Liver (tissue), 10 donors: ENCODE measurements at places on chromosomes 1 and 21. TPM values are rescaled to one million over a fixed set of nuclear protein-coding genes. Genes with fewer than 3 reads are reported as not detected.

DNA sequence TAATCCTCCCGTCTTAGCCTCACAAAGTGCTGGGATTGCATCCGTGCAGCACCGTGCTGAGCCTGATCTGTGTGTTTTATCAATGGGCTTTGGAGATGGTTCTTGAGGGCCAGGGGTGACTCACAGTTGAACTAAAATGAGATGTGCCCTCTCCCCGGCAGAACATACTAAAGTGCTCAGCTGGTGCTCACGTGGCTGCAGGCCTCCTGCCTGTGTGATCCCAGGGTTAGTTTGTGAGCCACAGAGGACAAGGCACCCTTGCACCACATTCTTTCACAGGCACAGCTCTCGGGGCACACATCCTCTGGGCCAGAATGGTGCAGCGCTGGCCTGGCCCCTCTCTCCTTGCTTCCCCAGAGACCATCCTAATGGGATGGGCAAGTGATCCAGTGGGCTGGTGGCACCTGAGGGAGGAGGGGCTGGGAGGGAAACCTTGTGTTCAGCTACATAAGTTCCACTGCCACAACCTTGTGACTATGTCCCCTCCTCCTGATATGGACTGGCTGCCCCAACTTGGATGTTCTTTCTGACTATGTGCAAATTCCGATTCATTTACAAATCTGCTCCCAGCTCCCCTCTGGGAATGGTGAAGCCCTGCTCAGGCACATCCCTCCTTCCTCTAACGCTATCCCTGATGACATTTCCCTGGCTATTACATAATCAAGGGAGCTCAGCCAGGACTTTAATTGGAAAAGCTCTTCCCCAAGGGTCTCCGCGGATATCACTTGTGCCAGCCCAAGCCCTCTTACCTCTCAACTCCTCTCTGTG, 197.0 kb upstream of the EDN2 start:
- H3K27ac ChIP-seq = no peak overlapping the region
- H3K36me3 ChIP-seq = no peaks in the 10 kb centered on the region
- H3K4me1 ChIP-seq = no peaks in the 10 kb centered on the region
- no peaks in the 10 kb centered on the region for H3K27me3 ChIP-seq
- DNase-seq = no peak

DNA sequence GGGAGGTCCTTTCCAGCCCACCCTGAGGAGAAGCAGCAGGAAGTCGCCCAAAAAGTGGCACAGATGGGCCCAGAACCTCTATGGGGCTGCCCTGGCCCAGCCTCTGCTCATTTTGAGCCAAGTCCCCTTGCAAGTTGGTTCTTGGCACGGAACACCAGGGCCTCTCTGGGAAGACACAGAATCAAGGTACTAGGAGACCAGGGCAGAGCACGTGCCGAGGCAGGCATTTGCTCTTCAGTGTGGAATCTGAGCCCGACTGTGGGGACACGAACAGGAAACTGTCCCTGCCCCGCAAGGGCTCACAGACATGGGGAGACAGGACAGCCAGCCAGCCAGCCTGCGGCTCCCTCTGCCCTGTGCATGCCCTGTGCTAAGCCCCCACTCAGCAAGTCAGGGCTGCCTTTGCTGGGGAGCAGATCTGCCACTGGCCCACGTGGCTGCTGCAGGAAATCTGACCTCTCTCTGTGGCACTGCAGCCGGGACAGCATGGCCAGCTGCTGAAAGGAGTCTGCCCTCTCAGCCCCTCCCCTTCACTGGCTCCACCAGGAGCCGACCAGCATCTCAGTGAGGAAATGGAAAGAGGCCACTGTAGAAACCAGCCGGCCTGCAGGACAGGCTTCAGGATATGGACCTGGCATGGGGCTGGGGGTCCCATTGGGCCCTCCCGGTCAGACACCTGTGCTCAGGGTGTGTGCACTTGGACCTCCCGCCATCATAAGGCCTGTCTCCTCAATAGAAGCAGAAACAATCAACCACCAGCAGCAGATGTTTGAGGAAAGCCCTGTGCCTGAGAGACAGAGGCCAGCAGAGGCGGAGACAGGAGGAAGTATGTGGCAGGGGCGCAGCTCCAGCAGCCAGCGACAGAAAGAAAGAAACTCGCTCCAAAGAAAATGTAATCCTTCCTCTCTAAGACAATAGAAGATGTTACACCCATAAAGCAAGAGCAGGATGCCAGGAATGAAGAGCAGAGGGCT, 3.7 kb downstream of the ARHGEF16 start:
- H3K36me3 ChIP-seq = no peaks in the 10 kb centered on the region
- H3K4me3 ChIP-seq = no peak overlapping the region
- H3K4me1 ChIP-seq = peaks cover 13% of the 10 kb centered on the region
- no peak overlapping the region for H3K27ac ChIP-seq
- DNase-seq = no peak

DNA sequence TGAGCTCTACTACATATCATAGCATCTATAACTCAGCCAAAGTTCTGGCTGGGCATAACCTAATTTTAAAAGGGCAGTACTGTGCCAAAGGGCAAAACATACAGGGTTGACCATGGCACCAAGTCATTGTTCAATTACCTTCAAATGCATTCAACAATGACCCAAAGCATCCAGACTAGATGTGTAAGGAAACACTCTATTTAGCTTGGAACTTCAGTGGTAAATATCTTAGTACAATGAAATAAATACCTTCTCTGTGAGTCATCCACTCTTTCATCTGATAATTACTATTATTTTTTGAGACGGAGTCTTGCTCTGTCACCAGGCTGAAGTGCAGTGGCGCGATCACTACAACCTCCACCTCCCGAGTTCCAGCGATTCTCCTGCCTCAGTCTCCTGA, 70.0 kb downstream of the NVL start:
- no peaks in the 10 kb centered on the region for H3K4me1 ChIP-seq
- H3K36me3 ChIP-seq = peaks cover 3% of the 10 kb centered on the region
- H3K4me3 ChIP-seq = no peak overlapping the region
- DNase-seq = no peak

GRCh38 chr1:213541641-213542040, 446.1 kb upstream of the PROX1 start:
- H3K4me1 ChIP-seq = no peaks in the 10 kb centered on the region
- H3K27me3 ChIP-seq = no peaks in the 10 kb centered on the region
- no peak for DNase-seq
- H3K4me3 ChIP-seq = no peak overlapping the region

DNA sequence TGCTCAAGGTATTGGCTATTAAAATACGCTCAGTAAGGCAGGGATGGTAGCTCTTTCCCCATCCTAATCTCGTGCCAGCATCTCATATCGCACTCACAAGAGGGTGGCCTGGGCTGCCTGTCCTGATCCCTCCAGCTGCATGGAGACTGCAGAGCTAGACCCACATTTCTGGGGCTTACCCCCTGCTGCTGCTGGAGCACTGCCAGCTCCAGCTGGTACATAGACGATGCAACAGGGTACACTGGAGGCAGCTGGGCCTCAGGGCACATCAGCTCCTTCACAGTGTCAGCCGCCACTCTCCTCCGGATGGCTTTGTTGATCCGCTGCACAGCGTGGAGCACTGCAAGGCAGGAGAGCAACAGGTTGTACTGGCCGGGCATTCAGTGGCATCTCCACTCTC, 16.0 kb downstream of the IQGAP3 start:
- DNase-seq = no peak
- H3K27ac ChIP-seq = no peak overlapping the region
- no peaks in the 10 kb centered on the region for H3K36me3 ChIP-seq
- H3K4me1 ChIP-seq = no peaks in the 10 kb centered on the region

SIK1 gene
- polyA plus RNA-seq = 1.3 TPM

MYCL gene
- polyA plus RNA-seq = 2.6 TPM

FAM110D gene
- polyA plus RNA-seq = 0.39 TPM

ADAMTSL4 gene
- 11.4 TPM for polyA plus RNA-seq

TPTE gene
- not detected for polyA plus RNA-seq
